ENCODE measurements at places on chromosomes 7 and 10. TPM values are rescaled to one million over a fixed set of nuclear protein-coding genes. Genes with fewer than 3 reads are reported as not detected.

ATRNL1 gene
- 38.4 TPM for total RNA-seq

SLC39A12 gene
- total RNA-seq: not detected

CALN1 gene
- total RNA-seq: 1.6 TPM

TMEM270 gene
- total RNA-seq: not detected

EMX2 gene
- 29.9 TPM for total RNA-seq

EIF4H gene
- 251 TPM for total RNA-seq

ZNF273 gene
- total RNA-seq: 6.2 TPM

PDE1C gene
- 8.5 TPM for total RNA-seq

GRM3 gene
- total RNA-seq: 0.46 TPM

ZNF479 gene
- not detected for total RNA-seq

TACC2 gene
- 71.2 TPM for total RNA-seq

CLCN1 gene
- total RNA-seq: 0.12 TPM

CALHM1 gene
- not detected for total RNA-seq

TDRD1 gene
- not detected for total RNA-seq

FLNC gene
- 54.0 TPM for total RNA-seq

PLEKHS1 gene
- 0.45 TPM for total RNA-seq

ASAH2 gene
- 5.4 TPM for total RNA-seq

CUBN gene
- total RNA-seq: 2.2 TPM

CFTR gene
- total RNA-seq: 11.0 TPM

PTPRN2 gene
- total RNA-seq: 16.2 TPM

ABCB8 gene
- total RNA-seq: 32.7 TPM

MAP3K8 gene
- 37.3 TPM for total RNA-seq

IDI2 gene
- total RNA-seq: not detected

IDE gene
- 35.4 TPM for total RNA-seq

GARIN1A gene
- 2.4 TPM for total RNA-seq

CFAP69 gene
- total RNA-seq: 4.4 TPM

SUGCT gene
- total RNA-seq: 5.8 TPM

CLDN4 gene
- 787 TPM for total RNA-seq

TNPO3 gene
- total RNA-seq: 46.7 TPM

LRRC17 gene
- 1.5 TPM for total RNA-seq

HDAC9 gene
- 6.8 TPM for total RNA-seq

CYP26C1 gene
- not detected for total RNA-seq

GCK gene
- 6.7 TPM for total RNA-seq

INPP5F gene
- 47.4 TPM for total RNA-seq

KAT6B gene
- 21.5 TPM for total RNA-seq

NPC1L1 gene
- total RNA-seq: 11.0 TPM

SLC18A3 gene
- 6.2 TPM for total RNA-seq

ZNF92 gene
- total RNA-seq: 17.3 TPM

TRPV6 gene
- 5.4 TPM for total RNA-seq

GPR146 gene
- 1.2 TPM for total RNA-seq

GNAT3 gene
- total RNA-seq: 0.70 TPM

TUBAL3 gene
- 0.19 TPM for total RNA-seq

PNLIPRP3 gene
- not detected for total RNA-seq

TMEM213 gene
- not detected for total RNA-seq

CFAP58 gene
- 0.34 TPM for total RNA-seq

HTR5A gene
- total RNA-seq: not detected

ZNF736 gene
- not detected for total RNA-seq

MIOS gene
- total RNA-seq: 49.9 TPM

TAS2R5 gene
- 3.3 TPM for total RNA-seq

VWA2 gene
- total RNA-seq: 2.9 TPM

FRA10AC1 gene
- total RNA-seq: 11.8 TPM

SFTPA2 gene
- 4.0 TPM for total RNA-seq

INSYN2A gene
- total RNA-seq: 0.85 TPM

DGKB gene
- 2.6 TPM for total RNA-seq

Measured in type B pancreatic cell (in vitro differentiated cells).